ENCODE measurements at places on chromosomes 7 and 10. TPM values are rescaled to one million over a fixed set of nuclear protein-coding genes. Genes with fewer than 3 reads are reported as not detected.

The PILRB gene
- total RNA-seq = 76.4 TPM

DNA sequence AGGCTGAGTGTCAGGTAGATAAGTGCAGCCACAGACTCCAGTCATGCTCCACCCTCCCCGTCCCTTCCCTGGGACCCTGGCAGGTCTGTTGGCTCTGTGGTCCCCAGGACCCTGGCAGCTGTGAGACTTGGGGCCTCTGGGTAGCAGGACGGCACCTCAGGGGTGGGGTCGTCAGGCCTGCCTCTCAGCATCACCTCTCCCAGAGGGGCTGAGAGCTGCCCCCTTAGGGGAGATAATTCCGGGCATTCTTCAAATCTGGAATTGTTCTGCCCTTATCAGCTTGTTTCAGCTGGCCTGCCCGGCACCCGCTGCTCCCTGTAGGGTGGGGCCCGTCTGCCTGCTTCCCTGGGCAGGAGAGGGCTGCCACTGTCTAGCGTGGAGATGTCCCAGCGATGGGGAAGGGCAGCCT is 23.3 kb downstream of the PODXL start:
- H3K4me3 ChIP-seq = no peak overlapping the region
- no peaks in the 10 kb centered on the region for H3K36me3 ChIP-seq
- no peaks in the 10 kb centered on the region for H3K4me1 ChIP-seq
- H3K27me3 ChIP-seq = no peaks in the 10 kb centered on the region

The CAMK2B gene
- 1.1 TPM for total RNA-seq

DNA sequence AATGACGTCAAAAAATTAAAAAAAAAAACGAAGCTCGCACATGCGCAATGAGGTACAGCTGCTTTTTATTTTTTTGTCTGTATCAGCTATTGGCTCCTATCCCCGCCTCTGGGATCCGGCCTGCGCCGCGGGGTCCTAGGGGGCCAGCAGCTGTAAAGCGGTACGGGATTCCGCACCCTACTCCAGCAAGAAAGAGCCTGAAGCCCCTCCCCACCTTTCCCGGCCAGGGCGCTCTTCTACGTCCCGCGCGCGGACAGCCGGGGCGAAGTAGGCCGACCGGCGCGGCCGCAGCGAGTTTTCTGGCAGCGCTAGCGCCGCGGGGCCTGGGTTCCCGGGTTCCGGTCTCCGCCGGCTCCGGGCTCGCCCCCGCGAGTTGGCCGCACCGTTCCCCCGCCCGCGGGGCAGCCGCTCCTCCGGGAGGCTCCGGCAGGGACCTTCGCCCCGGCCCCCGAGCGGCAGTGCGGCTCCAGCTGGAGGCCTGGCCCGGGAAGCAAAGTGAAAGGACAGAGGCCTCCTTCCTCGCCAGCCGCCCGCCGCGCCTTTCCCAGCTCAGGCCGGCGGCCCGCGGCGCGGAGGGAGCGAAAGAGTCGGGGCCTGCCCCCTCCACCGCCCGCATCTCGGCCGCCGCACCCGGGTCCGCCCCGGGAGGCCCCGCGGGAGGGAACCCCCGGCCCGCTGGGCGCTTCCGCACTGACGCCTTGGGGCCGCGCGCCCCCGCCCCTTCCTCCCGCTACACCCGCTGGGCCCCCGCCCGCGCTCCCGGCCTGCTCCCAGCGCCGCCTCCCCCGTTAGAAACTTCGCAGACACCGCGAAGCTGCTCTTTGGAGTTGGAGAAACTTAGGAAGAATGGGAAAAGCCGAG is 4.7 kb upstream of the SPAG6 start:
- H3K27ac ChIP-seq = peak overlapping the region; percentile 85
- no peaks in the 10 kb centered on the region for H3K36me3 ChIP-seq
- peak overlapping the region; percentile 51 for H3K4me3 ChIP-seq
- H3K27me3 ChIP-seq = peaks cover 72% of the 10 kb centered on the region
- DNase-seq = peak; percentile 91

The OSBPL3 gene
- total RNA-seq = 40.5 TPM
